ENCODE measurements at places on chromosomes 1 and 21. TPM values are rescaled to one million over a fixed set of nuclear protein-coding genes. Genes with fewer than 3 reads are reported as not detected.

DNA sequence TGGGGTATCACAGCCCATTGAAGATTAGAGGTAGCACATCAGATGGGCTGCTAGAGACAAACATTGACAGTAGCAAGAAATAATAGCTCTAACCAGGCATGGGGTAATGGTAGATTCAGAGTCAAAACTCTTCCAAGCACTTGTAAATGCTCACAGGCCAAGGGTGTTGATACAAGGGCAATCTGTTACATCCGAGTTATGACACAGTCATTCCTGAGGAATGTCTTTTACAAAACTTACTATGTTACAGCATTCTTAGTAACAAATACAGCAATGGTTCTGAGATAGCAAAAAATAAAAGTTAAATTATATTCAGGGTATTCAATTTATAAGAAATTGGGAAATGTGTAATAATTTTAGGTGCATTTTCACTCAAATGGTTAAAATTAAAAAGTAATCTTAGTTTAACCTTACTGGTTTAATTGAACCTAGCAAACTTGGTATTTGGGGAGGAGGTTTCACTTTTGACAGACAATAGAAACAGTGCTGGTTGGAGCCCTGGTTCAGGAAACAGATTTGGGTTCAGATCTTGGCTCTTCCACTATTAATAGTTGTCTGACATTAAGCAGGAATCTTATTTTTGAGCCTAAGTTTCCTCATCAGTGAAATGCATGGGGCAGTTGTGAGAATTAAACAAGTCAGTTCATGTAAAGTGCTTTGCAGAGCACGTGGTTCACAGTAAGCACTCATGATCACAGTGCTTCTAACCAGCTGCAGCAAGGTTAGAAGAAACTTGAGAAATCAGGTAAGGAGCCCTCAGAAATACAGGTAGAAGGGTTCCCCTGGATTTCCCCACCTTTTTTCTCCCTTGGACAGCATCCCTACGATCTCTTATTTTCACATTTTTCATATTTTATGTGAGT lies 4.4 kb downstream of the ST3GAL3 start:
- DNase-seq: no peak

INKA2 gene
- total RNA-seq: 4.4 TPM

- no peak for DNase-seq
These were observed 394.3 kb downstream of the KCNH1 start for GRCh38 chr1:210739627-210740026.

- DNase-seq: no peak
These were observed 3.3 kb downstream of the PGLYRP3 start for GRCh38 chr1:153309441-153309840.

- no peak for DNase-seq
These were observed 12.4 kb downstream of the MPZL1 start for GRCh38 chr1:167734227-167734626.

LAMB3 gene
- 11.7 TPM for total RNA-seq

- peak; percentile 26 for DNase-seq
These were observed 39.1 kb upstream of the LRP8 start for GRCh38 chr1:53366901-53367502.

DNA sequence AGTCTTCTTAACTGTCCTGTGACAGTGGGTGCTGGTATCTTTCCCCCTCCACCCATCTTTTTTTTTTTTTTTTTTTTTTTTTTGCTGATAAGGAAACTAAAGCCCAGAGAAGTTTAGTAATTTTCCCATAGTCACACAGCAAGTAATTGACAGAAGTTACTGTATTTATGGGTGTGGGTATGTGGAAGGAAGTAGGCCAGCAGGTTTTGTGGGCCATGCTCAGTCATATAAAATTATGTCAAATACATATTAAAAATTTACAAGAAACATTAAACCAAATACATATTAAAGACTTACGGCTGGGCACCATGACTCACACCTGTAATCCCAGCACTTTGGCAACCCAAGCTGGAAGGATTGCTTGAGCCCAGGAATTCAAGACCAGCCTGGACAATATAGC lies 51.5 kb downstream of the KAZN start:
- DNase-seq: no peak

GRCh38 chr1:205449750-205450443 lies 5.9 kb downstream of the BLACAT1 start:
- no peak for DNase-seq

DNA sequence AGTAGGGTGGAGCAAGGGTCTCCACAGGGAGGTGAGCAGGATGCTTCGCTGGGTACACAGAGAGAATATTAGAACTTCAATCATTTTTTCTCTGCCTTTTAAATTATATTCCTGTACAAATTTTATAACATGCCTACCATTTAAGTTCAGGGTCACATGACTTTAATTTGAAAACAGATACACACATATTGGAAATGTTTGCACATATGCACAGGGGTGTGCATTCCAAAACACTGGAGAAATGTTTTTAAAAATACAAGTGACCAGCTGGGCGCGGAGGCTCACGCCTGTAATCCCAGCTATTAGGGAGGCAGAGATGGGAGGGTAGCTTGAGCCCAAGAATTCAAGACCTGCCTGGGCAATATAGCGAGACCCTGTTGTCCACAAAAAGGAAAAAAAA lies 39.7 kb downstream of the NIPAL3 start:
- no peak for DNase-seq

GRCh38 chr1:50261951-50262350 lies 153.2 kb downstream of the ELAVL4 start:
- no peak for DNase-seq

CELA2B gene
- not detected for total RNA-seq

DNA sequence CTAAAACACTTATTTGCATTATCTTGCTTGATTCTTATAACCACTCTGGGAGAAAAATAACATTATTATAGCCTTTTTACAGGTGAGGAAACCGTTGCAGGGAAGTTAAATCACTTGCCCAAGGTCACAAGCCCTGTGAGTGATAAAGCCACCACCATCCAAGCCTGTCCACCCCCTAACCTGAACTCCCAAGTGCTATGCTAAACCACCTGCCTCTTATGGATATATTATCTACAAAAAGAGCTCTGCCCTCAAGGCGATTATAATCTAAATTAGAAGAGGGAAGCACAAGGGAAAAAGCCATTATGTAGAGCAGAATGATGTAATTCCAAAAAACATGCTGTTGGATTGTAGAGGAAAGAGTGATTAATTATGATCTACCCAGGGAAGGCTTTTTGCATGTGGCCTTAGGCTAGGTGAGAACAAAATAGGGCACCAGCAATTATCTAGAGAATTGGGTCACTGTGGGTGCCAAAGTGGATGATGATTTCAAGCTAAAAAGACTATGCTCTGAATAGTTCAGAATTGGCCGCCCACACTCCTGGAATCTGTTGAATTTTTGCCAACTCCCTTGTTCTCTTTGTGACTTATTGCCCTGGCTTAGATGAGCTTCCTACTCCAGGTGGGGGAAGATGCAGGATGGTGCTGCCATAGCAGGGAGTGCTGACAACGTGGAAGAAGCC lies 205.3 kb downstream of the FGGY start:
- no peak for DNase-seq

DNA sequence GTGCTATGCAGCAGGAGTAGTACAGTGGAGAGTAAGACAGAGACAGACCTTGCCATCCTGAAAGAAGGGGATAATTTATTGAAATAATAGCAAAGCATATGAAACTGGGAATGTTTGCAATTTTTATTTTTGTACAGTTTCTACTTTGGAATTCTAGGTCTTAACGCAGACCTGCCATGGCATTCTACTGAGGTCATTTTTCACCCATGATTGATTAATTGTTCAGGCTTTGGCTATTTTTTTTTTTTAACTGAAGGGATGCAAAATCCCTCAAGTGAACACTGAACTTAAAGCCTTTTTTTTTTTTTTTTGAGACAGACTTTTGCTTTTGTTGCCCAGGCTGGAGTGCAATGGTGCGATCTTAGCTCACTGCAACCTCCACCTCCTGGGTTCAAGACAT lies 27.1 kb downstream of the MTF2 start:
- DNase-seq: no peak

DNA sequence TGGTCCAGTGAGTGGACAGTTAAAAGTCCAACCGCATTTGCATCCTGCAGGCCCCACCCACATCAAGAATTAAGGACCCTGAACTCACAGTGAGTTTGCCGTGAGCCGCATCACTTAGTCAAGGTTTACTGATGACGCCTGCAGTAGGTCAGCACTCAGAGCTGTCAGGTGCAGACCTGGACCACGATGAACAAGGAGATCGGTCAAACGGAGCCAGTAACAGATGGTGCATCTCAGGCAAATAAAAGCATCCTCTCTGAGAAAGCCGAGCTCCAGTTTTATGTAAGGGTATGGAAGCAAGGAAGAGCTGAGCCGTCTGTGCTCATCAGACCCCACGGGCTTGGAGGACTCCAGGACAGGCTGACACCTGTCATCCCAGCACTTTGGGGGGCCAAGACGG lies 4.5 kb downstream of the PRDM15 start:
- no peak for DNase-seq

GRCh38 chr1:9145021-9145668 lies 16.2 kb upstream of the GPR157 start:
- no peak for DNase-seq

DNA sequence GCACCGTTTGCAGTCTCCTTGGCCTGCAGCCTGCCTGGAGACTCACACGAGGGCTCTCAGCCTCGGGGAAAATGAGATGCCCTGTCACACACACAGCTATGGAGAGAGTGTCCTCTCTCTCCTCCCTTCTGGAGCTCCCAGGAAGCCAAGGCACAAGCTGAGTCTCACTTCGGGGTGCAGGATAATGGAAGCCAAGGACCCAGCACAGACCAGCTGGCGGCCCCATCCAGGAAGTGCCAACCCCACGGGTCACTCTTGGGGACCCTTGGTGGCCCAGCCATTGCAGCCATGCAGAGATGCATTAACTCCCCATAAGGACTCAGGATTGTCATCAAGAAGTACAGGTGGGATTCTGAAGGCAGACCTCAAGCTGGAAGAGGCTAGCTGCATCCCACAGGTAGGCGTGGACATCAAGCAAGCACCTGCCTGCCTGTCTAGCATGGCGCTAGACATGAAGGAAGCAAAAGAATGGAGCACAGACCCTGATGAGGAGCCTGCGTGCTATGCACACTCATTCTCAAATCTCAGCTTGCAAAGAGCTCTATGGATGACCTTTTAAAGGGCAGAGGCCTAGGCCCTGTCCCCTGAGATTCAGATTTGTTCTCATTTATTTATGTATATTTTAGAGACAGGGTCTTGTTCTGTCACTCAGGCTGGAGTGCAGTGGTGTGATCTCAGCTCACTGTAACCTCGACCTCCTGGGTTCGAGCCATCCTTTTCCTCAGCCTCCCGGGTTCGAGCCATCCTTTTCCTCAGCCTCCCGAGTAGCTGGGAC lies 49.9 kb downstream of the IRF2BP2 start:
- DNase-seq: no peak

FNBP1L gene
- 0.36 TPM for total RNA-seq

DNA sequence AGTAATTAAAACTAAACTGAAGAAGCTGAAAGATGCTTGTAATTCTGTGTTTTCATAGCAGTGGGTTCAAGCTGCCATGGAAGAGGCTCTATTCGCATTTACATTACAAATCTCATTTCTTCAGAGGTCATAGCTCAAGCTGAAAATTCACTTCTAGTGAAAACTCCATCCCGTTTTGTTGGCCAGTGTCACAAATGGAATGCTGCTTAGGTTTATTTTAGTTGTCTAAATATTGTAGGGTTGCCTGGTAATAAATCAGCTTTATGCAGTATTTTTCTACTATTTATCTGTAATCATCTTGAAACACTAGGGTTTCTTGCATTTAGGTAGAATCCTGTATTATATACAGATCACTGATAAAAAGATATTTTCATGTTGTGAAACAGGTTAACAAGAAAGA lies 240.6 kb downstream of the PTBP2 start:
- no peak for DNase-seq

- no peak for DNase-seq
These were observed 248.4 kb downstream of the SIPA1L2 start for GRCh38 chr1:232381394-232382100.

- no peak for DNase-seq
These were observed 81.0 kb downstream of the KCNJ15 start for GRCh38 chr21:38337793-38338192.

TLCD4 gene
- total RNA-seq: 0.49 TPM

GRCh38 chr21:34916446-34916845 lies 132.7 kb downstream of the RUNX1 start:
- DNase-seq: no peak

ELF3 gene
- total RNA-seq: 0.37 TPM

SPATA17 gene
- total RNA-seq: not detected

PTGFRN gene
- total RNA-seq: 15.9 TPM
